ENCODE measurements at places on chromosomes 16 and 17.
A peak's percentile ranks its signal among the peaks of the same experiment; 100 is the strongest.

- DNase-seq = no peak
Measured at GRCh38 chr17:35895636-35896587, 15.8 kb upstream of the CCL5 start.

DNA sequence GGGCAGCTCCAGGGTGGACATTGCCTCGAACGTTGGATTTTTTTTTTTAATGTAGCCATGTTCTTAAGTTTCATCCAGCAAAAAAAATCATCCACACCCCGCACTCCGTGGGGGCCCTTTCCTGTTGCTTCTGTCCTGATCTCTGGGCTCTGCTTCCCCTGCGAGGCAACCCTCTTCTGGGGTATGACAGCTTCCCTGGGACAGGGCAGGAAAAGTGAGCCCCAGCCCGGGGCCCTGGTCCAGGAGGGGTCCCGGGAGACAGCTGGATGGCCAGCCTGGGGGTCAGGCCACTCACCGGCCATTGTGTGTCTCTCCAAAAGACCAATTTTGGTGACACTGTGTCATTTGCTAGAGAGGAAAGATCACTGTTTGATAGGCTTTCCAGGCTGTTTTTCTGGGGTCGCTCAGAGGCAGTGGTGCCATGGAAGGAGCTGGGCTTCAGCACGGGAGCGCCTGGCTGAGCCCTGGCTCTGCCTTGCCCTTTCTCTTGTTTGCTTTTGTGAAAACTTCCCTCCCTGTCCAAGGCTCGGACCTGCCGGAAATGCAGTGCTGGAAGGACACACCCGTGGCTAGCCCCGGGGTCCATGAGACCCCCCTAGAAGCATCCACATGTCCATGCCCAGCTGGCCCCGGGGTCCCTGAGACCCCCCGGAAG is 41.0 kb upstream of the CHMP6 start:
- no peak for DNase-seq

- no peak for DNase-seq
Measured at GRCh38 chr17:17403899-17404576, 72.8 kb upstream of the MED9 start.

GRCh38 chr17:3647769-3648555 is 11.4 kb downstream of the CTNS start:
- peak; percentile 64 for DNase-seq

DNA sequence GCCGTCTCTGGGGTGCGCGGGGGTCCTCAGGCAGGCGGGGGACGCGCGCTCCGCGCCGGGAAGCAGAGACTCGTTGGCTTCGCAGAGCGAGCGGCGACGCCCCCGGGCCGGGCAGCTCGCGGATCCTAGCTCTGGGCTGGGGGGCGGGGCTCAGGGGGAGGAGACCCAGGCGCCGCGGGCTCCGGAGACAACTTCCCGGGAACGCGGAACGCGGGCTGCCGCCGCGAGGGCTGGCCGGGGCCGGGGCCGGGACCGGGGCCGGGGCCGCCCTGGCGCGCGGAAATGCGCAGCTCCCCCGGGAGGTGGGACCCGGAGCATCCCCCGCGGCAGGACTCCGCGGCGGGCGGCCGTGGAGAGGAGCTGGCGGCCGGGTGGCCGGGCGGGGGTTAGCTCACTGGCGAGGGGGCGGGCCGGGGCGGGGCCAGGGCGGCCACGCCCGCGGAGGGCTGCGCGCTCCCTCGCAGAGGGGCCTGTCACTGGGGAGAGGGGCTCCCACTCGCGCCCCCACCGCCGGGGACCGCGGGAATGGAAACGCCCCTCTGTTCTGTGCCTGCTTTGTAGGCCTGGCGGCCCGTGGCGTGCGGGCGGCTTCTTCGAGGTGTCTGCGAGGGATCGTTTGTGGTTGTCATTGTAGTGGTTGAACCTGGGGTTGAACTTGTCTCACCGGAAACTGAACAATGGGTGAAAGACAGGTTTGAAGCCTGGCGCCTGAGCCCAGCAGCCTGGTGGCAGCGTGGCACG is at the start of gene GAS7:
Gene GAS7, minus strand, starts transcription at position 98 of the 741 bp plus-strand sequence.
- DNase-seq = peak; percentile 54

DNA sequence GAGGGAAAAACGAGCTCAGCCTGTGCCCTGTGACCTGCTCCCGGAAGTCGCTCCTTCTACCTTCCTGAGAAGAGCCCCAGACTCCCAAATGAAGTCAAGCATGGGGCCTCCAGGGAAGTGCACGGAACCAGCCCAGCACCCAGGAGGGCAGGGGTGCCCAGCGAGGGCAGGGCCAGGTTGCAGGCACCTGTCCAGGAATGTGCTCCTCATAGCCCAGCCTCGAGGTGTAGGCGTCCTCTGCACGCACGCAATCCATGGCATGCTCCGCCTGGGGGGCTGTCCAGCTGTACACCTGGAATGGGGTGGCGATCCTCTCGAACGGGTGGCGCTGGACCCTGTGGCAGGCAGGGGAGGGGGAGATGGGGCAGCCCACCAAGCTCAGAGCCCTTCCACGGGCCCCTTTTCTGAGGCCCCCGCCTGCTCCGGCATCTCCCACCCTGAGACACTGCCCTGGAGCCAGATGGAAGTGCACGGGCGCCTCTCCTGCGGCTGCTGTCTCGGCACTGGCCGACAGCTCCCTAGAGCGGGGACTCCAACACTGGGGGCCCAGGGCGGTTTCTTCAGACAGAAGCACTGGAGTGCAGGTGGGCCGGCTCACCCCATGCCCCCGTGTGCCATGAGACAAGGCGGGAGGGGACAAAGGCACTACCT is 10.9 kb downstream of the CLUH start:
- DNase-seq = no peak

DNA sequence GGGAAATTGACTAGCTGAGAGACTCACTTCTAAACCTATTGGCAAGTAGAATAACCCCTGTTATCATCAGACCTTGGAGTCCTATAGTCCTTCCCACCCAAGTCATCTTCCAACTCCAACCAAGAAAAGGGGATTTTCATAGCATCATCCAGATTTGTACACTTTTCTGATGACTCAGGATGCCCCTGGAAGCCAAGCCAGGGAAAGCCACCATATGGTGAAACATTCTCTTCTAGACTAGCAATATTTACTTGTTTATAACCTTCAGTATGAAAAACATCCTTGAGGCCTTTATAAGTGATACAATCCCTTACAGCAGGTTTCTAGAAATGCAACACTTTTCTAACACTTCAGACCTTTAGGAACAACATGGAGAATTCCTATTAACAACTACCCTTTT is 618.8 kb upstream of the CDH11 start:
- peak; percentile 17 for DNase-seq

- no peak for DNase-seq
Measured at GRCh38 chr16:9366048-9366969, 274.9 kb downstream of the HAPSTR1 start.

DNA sequence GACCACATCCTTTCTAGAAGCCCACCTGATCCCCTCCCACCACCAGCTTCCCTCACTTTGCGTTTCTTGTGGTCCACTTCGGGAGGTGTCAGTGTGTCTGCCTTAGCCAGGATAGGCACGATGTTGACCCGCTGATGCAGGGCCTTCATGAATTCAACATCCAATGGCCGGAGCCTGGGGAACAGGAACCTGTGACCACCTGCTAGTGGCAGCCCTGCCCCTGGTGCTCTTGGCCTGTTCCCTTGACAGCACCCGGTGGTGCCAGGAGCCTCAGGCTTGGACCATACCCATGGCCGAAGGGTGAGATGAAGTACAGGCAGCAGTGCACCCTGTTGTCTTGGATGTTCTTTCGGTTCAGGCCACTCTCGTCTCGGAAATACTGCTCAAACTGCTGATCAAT is 7.2 kb upstream of the MTMR4 start:
- DNase-seq = no peak

- no peak for DNase-seq
Measured at GRCh38 chr16:15963307-15963910, 14.0 kb downstream of the ABCC1 start.

GRCh38 chr16:27531826-27532800 is 17.6 kb downstream of the GTF3C1 start:
- no peak for DNase-seq

GRCh38 chr16:54165174-54165911 is 121.2 kb downstream of the IRX3 start:
- DNase-seq = no peak

GRCh38 chr16:31064882-31065461 is 9.1 kb downstream of the ZNF668 start:
- peak; percentile 94 for DNase-seq

GRCh38 chr16:81357711-81358260 is 43.0 kb downstream of the GAN start:
- no peak for DNase-seq

GRCh38 chr16:74596586-74596985 is 10.3 kb downstream of the GLG1 start:
- no peak for DNase-seq

GRCh38 chr16:30357715-30358576 is 2.8 kb upstream of the CD2BP2 start:
- no peak for DNase-seq

DNA sequence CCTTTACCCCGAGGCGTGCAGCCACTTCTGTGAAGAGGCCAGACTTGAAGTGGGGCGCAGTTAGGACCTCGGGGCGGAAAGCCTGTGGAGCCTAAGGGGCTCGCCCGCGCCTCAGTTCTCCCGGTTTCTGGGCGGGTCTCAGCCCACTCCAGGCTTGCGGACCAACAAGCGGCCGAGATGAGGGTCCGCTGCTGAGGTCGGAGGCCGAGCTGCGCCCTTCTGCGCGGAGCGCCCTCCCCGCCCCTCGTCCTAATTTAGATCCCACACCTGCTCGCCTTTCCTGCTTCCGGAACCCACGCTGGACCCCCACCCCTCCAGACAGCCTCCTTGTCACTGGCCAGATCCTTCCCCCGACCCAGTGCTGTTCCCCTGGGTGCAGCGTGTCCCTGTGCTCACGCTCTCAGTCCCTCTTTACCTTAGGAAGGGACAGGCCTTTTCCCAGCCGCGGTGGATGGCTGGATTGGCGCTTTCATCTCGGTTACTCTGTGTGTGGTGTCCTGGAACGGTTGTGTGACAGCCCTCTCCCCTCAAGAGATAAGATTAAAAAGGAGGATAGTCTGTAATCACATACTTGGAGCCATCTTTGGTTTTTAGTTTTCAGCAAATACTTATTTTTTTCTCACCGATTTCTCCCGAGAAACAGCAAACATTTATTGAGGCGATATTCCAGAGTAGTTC is 933 bp upstream of the ATXN7L3 start:
- DNase-seq = no peak

GRCh38 chr16:31875928-31876547 is 2.4 kb downstream of the ZNF267 start:
- no peak for DNase-seq

GRCh38 chr16:29775742-29776408 is 2.2 kb upstream of the ZG16 start:
- peak; percentile 41 for DNase-seq

GRCh38 chr16:47016700-47017133 is 43.2 kb upstream of the DNAJA2 start:
- DNase-seq = no peak

DNA sequence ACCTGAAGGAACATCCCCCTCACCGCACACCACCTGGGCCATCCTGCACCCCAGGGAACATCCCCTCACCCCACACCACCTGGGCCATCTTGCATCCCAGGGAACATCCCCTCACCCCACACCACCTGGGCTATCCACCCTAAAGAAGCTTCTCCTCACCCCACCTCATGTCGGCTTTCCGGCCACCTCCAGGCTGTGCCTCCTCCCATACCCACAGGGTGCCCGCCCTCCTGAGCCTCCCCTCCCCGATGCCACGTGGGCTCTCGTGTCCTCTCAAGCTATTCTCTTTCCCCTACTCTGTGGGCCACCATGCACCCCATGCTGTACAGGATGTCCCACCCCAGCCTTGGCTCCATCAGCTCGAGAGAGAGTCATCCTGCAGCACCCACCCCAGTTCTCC is 18.0 kb downstream of the MYLK3 start:
- DNase-seq = no peak

- DNase-seq = no peak
Measured at GRCh38 chr16:78796221-78796866, 696.9 kb downstream of the WWOX start.

DNA sequence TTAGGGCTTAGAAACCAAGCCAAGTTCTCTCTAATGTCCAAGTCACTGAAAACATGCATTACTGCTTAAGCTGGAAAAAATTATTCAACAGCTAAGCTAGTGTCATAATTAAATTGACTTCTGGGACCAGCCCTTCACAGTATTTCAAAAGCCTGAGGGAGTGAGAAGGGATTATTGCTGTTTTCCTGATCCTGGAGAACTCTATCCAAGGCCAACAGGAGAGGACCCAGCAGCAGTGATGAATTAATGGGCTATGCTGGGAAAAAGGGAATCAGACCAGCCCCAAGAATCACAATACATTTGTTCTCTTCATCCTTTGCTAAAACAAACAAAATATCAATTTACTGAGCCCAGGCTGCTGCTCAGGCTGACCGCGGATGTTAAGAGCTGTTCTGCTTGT is 34.5 kb upstream of the CLEC3A start:
- DNase-seq = no peak

- DNase-seq = peak; percentile 90
Measured at GRCh38 chr16:11201498-11202259, 54.3 kb downstream of the SOCS1 start.

GRCh38 chr16:21597561-21598030 is 1.8 kb upstream of the METTL9 start:
- DNase-seq = no peak

GRCh38 chr17:76407509-76407908 is 23.1 kb downstream of the SPHK1 start:
- no peak for DNase-seq

GRCh38 chr17:35129154-35129972 is 7.9 kb downstream of the FNDC8 start:
- no peak for DNase-seq

GRCh38 chr16:88974080-88974915 is 2.7 kb downstream of the CBFA2T3 start:
- DNase-seq = no peak

GRCh38 chr17:68302666-68303065 is 11.4 kb downstream of the ARSG start:
- no peak for DNase-seq

- DNase-seq = peak; percentile 52
Measured at GRCh38 chr16:64144617-64145016, 977.2 kb downstream of the CDH11 start.
